Right atrium auricular region (tissue), 2 donors: ENCODE measurements at places on chromosomes 2 and 18.

DNA sequence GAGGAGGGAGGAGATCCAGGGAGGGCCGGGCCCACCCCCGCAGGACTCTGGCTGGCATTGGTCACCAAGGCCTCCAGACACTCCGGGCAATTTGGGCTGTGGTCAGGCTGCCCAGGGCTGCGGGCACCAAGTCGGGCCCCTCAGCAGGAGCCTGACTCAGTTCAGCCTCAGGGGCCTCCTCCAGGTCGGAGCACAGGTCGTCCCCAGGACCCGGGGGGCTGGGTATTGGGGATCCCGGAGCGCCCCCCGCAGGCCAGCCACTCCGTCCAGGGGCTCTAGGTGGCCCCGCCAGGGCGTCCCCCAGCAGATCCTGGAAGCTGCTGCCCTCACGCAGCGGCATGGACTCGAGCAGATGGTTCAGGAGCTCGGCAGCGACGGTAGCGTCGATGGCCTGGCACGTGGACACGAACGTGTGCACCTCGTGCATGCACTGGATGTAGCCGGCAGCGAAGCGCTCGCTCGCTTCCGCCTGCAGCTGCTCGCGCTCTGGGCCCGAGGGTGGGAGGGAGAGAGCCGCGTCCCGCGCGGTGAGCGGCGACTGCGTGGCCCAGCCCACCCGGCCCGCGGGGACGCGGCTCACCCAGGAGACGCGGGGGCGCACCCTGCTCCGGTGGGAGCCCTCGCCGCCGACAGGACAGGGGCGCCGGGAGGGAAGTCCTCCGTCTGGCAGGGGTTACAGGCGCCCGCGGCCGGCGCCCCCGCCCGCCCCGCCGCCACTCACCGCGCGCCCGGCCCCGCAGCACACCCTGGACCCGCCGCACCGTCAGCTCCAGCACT is 884 bp downstream of the HES6 start:
- DNase-seq = no peak

- DNase-seq = no peak
These were observed 122.6 kb upstream of the PPP1CB start for GRCh38 chr2:28628987-28629386.

DNA sequence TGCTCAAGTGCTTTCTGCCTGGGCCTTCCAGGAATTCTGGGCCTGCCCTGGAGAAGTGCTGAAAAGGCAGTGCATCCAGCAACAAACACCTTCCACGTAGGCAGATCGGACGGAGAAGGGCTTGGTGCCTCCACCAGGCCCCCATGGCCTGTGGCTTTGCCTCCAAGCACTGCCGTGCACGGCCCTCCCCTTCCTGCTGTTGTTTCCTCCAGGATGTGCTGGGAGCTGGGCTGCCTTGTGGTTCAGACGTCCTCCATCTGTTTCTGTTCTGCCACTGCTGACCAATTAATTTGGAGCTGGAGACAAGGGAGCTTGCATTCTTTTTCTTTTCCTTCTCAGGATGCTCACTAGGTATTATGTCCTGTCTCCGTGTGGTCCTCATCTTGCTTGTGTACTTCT is 197.0 kb downstream of the HRH4 start:
- no peak for DNase-seq

DNA sequence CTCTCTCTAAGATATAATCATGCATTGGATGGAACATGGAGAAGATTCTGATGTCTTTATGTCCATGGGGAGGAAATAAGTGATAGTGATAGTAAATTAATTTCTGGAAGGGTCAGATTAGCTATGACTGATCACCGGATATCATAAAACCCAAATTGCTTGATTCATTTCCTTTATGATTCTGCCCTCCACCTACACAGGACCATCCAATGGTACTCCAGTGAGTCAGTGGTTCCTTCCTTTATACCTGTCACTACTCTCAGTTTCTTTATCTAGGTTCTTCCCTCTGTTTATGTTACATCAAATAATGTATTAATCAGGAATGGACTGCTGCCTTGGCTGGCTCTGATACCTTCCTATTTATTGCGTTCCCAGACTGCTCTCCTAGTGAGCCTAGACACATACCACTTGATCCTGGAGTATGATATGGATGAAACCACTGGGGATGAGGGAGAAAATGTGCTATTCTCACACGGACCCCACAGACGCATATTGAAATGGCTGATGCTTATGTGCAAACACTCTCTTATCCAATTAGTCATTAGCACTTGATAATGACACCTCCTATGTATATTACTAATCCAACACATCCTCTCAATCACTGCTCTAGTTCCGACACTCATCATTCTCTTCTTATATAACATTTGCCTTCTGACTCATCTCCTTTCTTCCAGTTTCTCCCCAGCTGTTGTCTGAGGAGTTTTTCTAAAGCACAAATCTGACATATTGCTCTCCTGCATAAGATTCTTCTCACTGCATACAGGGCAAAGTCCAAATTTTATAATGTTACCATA is 315.6 kb downstream of the INSIG2 start:
- DNase-seq = no peak

GRCh38 chr2:119475225-119475856 is 43.7 kb downstream of the TMEM37 start:
- no peak for DNase-seq

- peak; percentile 74 for DNase-seq
These were observed 54.7 kb downstream of the VWC2L start for GRCh38 chr2:214465363-214466146.
